ENCODE measurements at places on chromosomes 7 and 10.

GRCh38 chr10:78045237-78045636 is 11.6 kb downstream of the RPS24 start:
- DNase-seq, result no peak

GRCh38 chr10:6011558-6011957 is 34.2 kb upstream of the IL15RA start:
- DNase-seq, result no peak

- peak; percentile 9 for DNase-seq
Measured at GRCh38 chr7:68321076-68321639, 1277.1 kb upstream of the AUTS2 start.

DNA sequence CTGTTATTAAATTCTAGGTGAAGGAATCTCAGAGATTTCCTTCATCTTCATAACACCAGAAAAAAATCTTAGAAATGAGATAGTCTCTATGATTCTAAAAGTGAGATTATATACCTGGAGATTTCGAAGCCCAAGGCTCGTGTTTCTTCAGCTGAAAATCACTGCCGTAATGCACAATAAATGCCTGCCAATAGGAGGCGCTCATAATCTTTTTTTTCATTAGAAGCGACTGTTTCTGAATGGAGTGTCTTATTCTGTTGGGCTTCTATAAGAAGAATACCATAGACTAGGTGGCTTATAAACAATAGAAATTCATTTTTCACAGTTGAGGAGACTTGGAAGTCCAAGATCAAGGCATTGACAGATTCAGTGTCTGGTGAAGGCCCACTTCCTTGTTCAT is 294.7 kb downstream of the PRKG1 start:
- no peak for DNase-seq
